Renal pelvis (tissue), 12 donors: ENCODE measurements at places on chromosomes 6 and 20. TPM values are rescaled to one million over a fixed set of nuclear protein-coding genes. Genes with fewer than 3 reads are reported as not detected.

GRCh38 chr6:45611491-45611890, 233.8 kb upstream of the SUPT3H start:
- no peak for DNase-seq

- no peak for DNase-seq
These were observed 28.5 kb downstream of the HLA-B start for GRCh38 chr6:31328355-31328960.

DNA sequence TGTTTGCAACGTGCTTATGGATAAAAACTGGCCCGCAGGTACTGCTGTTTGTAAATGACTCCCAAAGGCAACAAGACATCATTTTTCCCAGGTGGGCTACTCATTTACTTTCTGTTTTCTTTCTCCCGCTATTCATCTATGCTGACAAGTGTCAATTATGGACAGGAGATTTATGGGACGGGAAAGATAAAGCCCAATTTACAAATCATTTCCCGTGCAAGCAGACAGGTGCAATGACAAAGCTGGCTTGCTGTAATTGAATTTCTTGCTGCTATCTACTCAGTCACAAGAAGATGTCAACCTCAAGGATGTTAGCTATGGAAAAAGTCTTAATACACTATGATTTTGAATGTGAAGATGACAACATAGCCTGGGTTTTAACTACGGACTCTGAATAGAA, 125.5 kb downstream of the EPHA7 start:
- no peak for DNase-seq

GRCh38 chr6:140849456-140849855, 1283.3 kb upstream of the GJE1 start:
- DNase-seq = no peak

DNA sequence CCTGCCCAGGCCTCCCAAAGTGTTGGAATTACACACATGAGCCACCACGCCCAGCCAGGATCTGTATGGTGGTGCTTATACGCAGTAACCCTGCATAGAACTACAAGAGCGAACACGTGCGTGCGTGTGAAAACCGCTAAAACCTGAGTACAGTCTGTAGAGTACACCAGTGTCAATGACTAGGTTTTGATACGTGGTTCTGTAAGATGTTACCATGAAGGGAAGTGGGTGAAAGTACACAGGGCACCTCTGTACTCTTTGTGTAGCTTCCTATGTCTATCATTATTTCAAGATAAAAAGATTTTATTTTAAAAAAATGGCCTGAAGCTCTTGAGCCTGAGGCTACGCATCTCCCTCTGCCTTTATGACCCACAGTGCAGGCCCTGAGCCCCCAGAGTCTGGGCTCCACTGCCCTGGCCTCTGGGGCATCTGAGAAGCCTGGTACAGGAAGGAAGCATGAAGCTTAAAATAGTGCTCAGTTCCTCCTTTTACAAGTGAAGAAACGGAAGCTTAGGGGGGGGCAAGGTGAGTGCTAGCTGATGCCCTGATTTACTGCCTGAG, 21.6 kb downstream of the LY86 start:
- DNase-seq = no peak

DNA sequence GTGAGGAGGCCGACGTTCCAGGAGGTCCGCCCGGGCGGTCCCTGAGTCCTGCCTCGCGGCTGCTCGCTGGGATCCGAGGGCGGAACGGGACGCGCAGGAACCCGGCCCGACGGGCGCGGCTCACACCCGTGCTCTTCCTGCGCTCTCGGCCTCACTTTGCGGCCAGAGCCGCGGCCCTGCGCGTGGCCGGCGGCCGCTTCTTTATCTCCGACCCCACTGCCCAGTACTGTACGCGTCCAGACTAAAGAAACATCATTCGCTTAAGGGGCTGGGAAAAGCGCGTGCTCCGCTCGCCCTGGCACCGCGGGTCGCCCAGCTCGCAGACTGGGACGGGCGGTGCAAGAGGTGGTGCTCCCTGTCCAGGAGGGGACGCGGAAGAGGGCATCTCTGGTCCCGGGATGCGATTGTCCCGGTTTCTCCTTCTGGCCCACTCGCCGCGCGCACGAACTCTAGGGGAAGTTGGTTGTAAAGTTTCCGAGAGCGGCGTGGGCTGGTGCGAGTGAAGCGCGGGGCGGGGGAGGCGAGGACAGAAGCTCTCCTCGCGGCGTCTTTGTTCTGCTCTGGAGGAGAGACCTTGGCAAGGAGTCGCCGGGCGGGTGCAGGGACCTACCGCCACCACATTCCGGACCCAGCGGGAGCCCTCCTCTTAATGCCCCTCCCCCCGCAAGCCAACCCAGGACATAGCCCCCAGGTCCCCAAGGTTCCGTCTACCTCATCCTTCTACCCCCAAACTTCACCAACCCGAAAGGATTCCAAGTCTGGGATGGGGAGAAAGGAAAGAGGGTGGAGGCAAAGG, 71.0 kb downstream of the SOX4 start:
- no peak for DNase-seq

DNA sequence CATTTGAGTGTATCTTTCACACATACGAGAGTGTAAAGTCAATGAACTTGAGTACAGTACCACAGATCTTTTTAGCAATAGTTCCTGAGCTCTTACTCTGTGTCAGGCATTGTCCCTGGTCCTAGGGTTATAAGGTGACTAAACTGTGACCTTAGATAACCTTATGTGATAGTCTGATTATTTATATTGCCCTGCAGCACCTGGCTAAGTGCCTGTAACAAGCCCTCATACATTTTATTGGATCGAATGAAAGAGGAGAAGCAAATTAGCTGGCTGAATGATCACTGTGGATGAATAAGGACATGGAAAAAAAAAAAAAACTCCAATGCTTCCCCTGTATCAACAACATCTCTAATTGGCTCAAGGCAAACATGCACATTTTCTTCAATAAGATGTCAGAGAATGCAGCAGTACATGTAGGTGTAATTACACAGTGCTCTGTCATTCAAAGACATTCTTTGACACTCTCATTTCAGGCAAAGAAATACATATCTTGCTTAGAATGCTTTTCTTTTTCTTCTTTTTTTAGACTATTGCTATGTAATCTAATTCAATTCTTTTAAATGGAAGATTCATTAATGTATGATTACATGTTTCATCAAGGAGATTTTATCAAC, 153.4 kb downstream of the PHACTR1 start:
- DNase-seq = no peak

- DNase-seq = no peak
These were observed 3.1 kb downstream of the FBXL4 start for GRCh38 chr6:98944598-98945081.

- DNase-seq = no peak
These were observed 2.2 kb downstream of the KCNB1 start for GRCh38 chr20:49480236-49480635.

DNA sequence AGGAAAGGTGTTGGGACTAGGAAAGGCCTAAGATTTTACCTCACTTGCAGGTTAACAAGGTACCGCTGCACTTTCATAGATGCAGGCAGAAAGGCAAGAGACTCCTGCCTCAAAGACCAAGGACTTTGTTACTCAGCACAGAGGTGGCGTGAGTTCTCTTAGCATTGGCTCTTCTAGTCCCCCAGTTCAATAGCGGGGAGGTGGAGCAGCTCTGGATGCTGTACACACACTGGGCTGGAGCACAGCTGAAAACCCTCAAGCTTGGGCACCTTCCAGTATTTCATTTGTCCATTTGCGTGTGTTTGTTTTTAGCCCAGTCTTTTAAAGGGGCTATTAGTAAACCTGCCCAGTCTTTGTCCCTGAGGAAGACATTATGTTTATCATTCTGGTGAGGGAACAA, 345.2 kb downstream of the FARS2 start:
- no peak for DNase-seq

GRCh38 chr6:16600701-16601100, 160.6 kb downstream of the ATXN1 start:
- DNase-seq = no peak

- no peak for DNase-seq
These were observed 2.3 kb downstream of the RPS18 start for GRCh38 chr6:33273924-33274902.

GRCh38 chr6:44138717-44139350, 11.5 kb downstream of the TMEM63B start:
- no peak for DNase-seq

DNA sequence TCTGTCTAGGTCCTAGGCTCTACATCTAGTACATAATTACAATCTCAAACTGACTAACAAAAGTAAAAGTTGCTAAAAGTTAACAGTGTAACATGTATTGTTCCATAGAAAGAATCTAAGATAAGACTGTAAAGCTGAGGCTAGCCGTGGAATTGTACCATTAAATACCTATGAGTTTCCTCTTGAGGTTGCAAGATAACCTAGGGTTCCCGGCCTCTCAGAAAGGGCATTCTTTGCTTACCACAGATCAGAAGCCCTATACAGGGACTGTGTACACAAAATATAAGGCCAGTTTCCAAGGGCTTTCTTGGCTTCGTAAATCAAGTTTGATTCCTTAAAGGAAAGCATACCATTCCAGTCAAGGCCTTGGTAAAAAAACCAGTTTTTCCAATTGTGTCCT, 11.5 kb upstream of the SLC52A3 start:
- no peak for DNase-seq

DNA sequence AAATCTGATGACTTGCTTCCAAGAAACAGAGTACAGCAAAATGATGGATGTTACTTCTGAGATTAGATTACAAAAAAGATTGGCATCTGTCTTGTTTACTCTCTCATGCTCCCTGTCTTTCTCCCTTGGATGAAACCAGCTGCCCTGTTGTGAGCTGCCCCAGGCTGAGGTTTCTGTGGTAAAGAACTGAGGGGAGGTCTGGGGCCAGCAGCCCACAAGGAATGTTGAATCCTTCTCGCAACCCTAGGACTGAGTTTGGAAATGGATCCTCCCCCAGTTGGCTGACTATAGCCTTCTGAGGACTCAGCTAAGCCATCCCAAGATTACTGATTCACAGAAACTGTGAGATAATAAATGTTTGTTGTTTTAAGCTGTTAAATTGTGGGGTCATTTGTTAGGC, 5.6 kb upstream of the HECA start:
- no peak for DNase-seq

GRCh38 chr6:169700296-169700695, 1.5 kb downstream of the WDR27 start:
- DNase-seq = peak; percentile 28

DNA sequence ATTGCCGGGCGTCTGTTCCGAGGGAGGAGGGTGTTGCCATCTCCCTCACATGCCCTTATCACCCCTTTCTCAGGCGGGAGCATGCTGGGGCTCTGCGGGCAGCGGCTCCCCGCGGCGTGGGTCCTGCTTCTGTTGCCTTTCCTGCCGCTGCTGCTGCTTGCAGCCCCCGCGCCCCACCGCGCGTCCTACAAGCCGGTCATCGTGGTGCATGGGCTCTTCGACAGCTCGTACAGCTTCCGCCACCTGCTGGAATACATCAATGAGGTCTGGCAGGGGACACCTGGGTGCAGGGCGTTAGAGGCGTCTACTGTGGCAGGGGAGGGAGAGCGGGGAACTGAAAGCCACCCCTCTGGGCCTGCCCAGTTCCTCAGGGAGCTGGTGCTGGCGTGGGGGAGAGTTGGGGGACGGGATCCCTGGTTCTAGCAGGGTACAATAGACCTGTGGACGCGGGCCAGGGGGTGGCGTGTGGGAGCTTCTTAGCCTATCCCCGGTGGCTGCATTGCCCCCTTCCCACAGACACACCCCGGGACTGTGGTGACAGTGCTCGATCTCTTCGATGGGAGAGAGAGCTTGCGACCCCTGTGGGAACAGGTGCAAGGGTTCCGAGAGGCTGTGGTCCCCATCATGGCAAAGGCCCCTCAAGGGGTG, 697 bp downstream of the PPT2 start:
- peak; percentile 84 for DNase-seq

- DNase-seq = no peak
These were observed 4.5 kb upstream of the FOXC1 start for GRCh38 chr6:1605004-1605892.

DNA sequence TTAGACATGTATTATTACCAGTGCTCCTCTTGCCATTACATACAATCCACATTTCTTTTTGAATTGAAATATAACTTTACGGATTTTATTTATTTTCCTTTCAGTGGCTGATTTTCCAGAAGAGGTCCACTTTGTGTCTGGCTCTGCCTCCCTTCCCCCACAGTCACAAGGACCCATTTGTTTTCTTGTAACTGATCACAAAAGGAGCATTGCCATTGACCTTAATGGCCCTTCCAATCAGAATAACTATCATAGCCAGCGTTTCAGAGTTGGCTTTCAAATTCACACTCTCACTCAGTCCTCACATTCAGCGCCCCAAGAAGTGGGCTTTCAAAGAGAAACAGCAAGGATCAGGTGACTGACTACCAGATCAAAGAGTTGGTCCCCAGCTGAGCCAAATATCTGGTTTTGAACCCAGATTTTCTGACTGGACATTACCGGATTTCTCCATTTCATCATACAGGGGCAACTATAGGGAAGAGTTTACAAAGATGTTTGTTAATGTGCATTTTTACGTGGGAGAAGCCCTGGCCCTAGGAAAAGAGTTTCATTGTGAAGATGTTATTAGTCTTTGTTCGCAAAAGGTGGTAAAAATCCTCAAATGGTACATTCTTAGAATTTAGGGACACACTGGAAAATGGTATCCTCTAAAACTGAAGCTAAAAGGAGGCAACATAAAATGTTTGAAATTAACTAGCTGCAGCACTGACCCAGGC, 2.0 kb upstream of the SLC22A23 start:
- no peak for DNase-seq

UST gene
- polyA plus RNA-seq = 8.2 TPM

BMP2 gene
- 20.3 TPM for polyA plus RNA-seq

PKIB gene
- polyA plus RNA-seq = 2.4 TPM

TRIM40 gene
- not detected for polyA plus RNA-seq

OR2H2 gene
- 0.16 TPM for polyA plus RNA-seq

GJA1 gene
- polyA plus RNA-seq = 58.5 TPM

FOXQ1 gene
- polyA plus RNA-seq = 16.9 TPM

FNDC11 gene
- 0.83 TPM for polyA plus RNA-seq

UNC5CL gene
- polyA plus RNA-seq = 5.1 TPM

IMPG1 gene
- polyA plus RNA-seq = 5.4 TPM

MCHR2 gene
- not detected for polyA plus RNA-seq
